Kidney epithelial cell (primary cell): ENCODE measurements at places on chromosomes 5 and 9. TPM values are rescaled to one million over a fixed set of nuclear protein-coding genes. Genes with fewer than 3 reads are reported as not detected.

GRCh38 chr9:70228118-70228517 is 30.7 kb upstream of the SMC5 start:
- no peak for DNase-seq

DNA sequence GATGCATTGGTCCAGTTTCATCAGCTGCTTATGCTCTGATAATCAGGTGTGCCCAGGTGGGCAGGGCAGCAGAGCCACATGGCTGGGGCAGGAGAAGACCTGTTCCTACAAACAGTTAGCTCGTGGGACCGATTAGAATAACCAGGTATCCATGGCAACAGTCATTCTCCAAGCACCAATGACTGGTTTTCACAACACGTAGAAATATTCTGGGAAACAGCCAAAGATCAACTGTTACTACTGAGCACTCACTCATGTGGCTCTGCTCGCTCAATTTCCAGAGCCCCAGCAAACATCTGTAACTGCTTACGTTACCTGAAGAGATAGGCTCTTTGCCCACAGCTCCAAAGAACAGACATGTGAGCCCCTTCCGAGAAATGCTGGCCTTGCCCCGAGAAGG is 302.0 kb downstream of the AGTPBP1 start:
- no peak for DNase-seq

GRCh38 chr9:73667749-73668148 is 516.1 kb downstream of the ANXA1 start:
- DNase-seq = no peak

DNA sequence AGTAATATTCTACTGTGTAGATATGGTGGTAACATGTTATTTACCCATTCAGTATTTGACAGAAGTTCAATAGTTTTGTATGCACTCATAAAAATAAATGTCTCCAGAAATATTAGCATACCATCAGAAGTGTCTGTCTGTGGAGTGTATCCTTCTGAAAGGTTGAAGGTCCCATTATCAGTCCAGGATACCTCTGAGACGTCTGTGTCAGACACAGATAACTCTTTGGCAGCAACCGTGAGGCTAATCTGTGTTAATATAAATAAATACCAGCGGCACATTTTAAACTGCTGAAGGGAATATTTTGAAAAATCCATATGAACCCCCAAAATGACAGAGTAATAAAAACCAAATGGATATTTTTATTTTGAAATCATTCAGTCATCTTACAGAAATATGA is 11.9 kb upstream of the ZNF622 start:
- DNase-seq = no peak

GRCh38 chr9:134800791-134801339 is 79.7 kb upstream of the FCN2 start:
- DNase-seq = no peak

GRCh38 chr5:81768935-81769452 is 18.1 kb upstream of the SSBP2 start:
- DNase-seq = peak; percentile 82

DNA sequence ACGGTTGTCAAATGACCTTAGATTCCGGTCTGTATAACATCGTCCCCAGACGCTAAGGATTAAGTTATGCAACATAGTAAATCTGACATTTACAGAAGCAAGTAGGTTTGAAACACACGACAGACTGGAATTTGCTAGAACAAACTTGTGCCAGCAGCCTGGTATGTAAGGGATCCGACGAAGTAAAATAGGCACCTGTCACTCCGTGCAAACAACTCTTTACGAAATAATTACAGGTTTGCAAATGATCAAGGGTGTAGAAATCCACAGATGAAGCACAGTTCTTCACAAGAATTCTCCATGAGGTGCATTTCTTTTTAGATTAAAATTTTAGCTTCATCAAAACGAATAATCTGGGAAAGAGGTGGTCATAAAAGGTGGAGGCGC is 508 bp downstream of the MOCS2 start:
- DNase-seq = no peak

GADD45G gene
- 0.41 and 2.2 TPM in 2 replicates for total RNA-seq

DNA sequence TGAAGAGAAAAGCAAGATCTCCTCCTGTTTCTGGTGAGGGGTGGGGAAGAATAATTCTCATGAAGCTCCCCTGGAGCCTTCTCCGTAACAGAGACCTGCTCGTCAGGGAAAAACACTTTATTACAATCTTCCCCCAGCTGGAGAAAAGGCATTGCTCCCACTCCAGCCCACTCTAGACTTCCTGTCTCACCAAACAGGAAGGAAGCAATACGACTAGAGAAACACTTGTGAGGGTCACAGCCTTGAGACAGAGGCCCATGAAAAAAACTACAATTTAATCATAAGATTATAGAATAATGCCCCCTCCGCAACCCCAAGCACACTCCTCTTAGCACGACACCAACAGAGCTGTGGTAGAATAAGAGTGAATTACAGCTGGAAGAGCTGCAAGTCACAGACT is 197.2 kb upstream of the S1PR3 start:
- DNase-seq = no peak

- no peak for DNase-seq
Observed at GRCh38 chr9:127018935-127019334, 103.5 kb downstream of the ANGPTL2 start.

SLC25A2 gene
- not detected in 2 replicates for total RNA-seq

DNA sequence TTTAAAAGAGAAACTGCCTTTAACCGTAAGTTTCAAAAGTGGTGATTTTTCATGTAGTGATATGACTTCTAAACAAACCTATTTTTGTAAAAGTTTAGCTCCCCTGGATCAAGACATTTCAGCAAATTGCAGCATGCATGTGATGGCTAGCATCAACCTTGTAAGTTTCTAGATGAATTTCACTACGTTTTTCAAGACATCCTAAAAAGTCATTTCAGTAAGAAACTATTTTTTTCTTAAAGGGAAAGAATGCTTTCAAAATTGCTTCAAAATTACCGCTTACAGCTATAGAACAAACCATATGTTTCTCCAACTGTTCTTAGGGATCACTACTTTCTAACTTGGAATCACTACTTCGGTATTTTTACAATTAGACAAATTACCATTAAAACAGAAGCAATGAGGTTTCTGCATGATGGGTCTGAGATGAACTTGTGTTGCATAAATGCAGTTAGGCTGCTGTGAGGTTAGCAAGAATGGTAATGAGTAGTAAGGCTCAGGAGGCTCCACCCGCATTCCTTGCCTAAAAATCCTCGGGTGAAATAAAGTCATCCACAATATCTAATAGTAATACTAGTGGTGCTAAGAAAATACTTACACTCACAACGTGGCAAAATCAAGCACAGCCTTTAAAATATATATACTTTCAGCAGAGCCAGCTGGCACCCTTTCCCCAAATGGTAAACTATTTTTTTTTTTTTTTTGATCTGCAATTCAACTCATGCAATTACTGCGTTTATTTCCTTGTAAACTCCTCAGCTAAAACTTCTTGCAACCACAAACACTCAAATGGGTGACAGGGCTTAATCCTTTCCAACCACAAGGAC is 53.8 kb downstream of the CDC14B start:
- DNase-seq = no peak

ADAMTSL2 gene
- total RNA-seq = 0.54 and 1.2 TPM in 2 replicates

CENPH gene
- 11.5 and 13.3 TPM in 2 replicates for total RNA-seq

GRCh38 chr5:38766151-38766550 is 79.7 kb upstream of the OSMR start:
- DNase-seq = no peak

DNA sequence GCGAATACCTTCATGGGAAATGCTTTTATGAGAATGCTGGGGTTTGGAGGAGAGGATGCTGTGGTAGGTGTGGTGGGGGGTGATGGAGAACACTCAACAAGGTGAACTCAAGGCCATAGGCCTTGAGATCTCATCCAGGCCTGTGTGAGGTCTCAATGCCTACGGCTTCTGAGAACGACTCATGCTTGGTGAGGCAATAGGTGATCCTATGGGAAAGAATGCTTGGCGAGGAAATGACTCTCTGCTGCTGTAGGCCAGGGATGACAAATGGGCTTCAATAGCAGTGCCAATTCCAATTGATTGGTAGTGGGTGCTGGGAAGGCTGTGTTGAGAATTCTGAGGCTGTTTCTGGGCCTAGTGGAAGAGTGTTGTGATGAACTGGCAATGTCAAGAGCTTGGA is 280.2 kb upstream of the CLINT1 start:
- DNase-seq = no peak

- DNase-seq = no peak
Observed at GRCh38 chr9:97280755-97281330, 26.6 kb upstream of the CCDC180 start.

PCDHB9 gene
- 0.71 and 0.82 TPM in 2 replicates for total RNA-seq

- no peak for DNase-seq
Observed at GRCh38 chr5:101943784-101944183, 352.3 kb downstream of the SLCO4C1 start.

DNA sequence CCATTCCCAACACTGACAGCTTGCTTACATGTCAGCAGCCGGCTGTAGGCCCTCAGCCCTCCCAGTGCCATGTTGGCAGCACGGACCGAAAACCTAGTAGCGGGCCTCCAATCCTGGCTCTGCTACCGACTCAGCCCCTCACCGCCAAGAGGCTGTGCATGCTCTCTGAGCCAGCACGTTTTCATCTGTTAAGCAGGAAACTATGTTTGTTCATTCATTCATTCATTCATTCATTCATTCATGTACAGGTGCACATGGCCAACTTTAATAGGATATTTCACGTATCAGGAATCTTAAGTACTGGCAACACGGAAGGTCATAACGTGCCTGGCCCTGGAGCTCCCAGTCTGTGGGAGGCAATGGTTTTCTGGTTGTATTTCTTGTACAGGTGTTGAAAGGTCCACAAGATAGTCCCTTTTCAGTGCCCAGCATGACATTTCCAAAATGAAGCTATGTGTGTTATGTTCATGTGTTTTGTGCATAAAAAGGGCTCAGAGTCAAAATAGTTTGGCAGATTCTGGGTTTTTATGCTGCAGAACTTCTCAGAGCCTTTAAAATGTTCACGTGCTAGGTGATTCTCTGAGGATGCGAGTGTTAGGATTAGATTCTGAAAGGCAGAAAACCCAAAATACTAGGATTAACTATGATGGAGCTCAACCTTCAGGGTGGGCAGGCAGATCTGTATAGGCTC is 17.7 kb downstream of the SUSD3 start:
- no peak for DNase-seq

- no peak for DNase-seq
Observed at GRCh38 chr5:36447776-36448175, 146.1 kb upstream of the RANBP3L start.

GRCh38 chr5:94361832-94362796 is 256.3 kb downstream of the KIAA0825 start:
- no peak for DNase-seq
